ENCODE measurements at places on chromosomes 13 and 19. TPM values are rescaled to one million over a fixed set of nuclear protein-coding genes. Genes with fewer than 3 reads are reported as not detected.

TMEM150B gene
- total RNA-seq, result not detected

EPN1 gene
- total RNA-seq, result 103 TPM

ZNF470 gene
- 1.2 TPM for total RNA-seq

GNG8 gene
- not detected for total RNA-seq

PSG4 gene
- not detected for total RNA-seq

PTPRH gene
- 0.74 TPM for total RNA-seq

SLC25A30 gene
- total RNA-seq, result 2.8 TPM

ERFL gene
- under 0.01 TPM for total RNA-seq

RINL gene
- total RNA-seq, result 3.9 TPM

KLC3 gene
- 0.15 TPM for total RNA-seq

NTF4 gene
- total RNA-seq, result not detected

FGF22 gene
- total RNA-seq, result 0.30 TPM

GJA3 gene
- 0.30 TPM for total RNA-seq

KLK12 gene
- total RNA-seq, result not detected

SELENOV gene
- not detected for total RNA-seq

NANOS2 gene
- total RNA-seq, result not detected

TMEM255B gene
- total RNA-seq, result 2.1 TPM

OR10H2 gene
- total RNA-seq, result not detected

CCNE1 gene
- 5.4 TPM for total RNA-seq

ZNF99 gene
- not detected for total RNA-seq

ZNF880 gene
- total RNA-seq, result 9.8 TPM

MBD3L2 gene
- total RNA-seq, result not detected

FLT3 gene
- not detected for total RNA-seq

VWA8 gene
- 11.8 TPM for total RNA-seq

URAD gene
- not detected for total RNA-seq

ZNF534 gene
- total RNA-seq, result not detected

GPC5 gene
- total RNA-seq, result 0.50 TPM

ZNF540 gene
- total RNA-seq, result 0.30 TPM

ZNF135 gene
- total RNA-seq, result 2.0 TPM

CCDC169 gene
- 3.7 TPM for total RNA-seq

LRRC63 gene
- 0.15 TPM for total RNA-seq

TNFRSF19 gene
- 34.5 TPM for total RNA-seq

GARIN5A gene
- 0.84 TPM for total RNA-seq

LGALS14 gene
- total RNA-seq, result not detected

TPTE2 gene
- total RNA-seq, result not detected

LILRB5 gene
- total RNA-seq, result not detected

CEACAM3 gene
- not detected for total RNA-seq

ATP8A2 gene
- 0.50 TPM for total RNA-seq

FREM2 gene
- total RNA-seq, result under 0.01 TPM

SOX1 gene
- not detected for total RNA-seq

CCDC70 gene
- total RNA-seq, result not detected

CYP2A7 gene
- total RNA-seq, result not detected

Measured in bronchus fibroblast of lung (primary cell).